ENCODE measurements at places on chromosomes 5 and 9.

GRCh38 chr9:121393318-121393717 is 23.3 kb upstream of the STOM start:
- DNase-seq = no peak

- DNase-seq = no peak
These were observed 78.0 kb downstream of the CACNA1B start for GRCh38 chr9:137955586-137955985.

DNA sequence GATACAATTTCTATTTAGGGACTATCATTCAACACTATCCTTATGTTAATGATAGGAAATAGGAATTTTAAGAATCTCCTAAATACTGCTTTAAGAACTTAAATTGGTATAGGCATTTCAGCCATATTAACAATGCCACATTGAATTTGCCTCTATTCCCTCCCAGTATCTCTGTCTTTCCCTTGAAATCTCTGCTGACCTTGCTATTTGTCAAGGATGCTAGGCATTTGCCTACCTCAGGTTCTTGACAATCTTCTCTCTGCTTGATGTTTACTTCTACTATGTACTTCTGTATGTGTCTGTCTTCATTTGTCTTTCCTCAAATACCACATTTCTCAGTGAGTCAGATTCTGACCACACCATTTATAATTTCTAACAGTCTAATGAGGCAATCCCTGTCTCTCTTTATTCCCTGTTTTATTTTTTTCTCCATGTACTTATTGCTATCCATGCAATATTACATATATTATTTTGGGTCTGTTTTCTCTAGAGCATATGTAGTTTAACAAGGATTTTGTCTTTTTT is 1461.4 kb upstream of the CDH9 start:
- DNase-seq = no peak

DNA sequence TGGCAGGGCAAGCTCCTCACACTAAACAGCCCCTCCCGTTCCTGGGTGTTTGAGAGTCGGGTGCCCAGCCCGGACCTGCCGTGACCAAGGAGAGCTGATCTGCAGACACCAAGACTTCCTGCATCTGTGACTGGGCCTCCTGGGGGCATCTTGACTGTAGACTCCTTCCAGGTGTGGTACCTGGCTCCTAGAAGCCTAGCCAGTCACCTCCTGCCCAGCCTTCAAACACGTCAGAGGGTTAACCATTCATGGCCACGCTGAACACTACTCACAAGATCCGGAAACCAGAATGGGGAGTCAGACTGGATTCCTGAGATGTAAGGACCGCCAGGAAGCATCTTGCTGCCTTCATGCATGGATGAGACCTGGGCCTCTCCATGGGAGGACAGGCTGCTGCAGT is 3.7 kb upstream of the LCN2 start:
- DNase-seq = no peak

GRCh38 chr9:120593250-120593954 is 13.4 kb upstream of the CDK5RAP2 start:
- no peak for DNase-seq

- DNase-seq = no peak
These were observed 365.0 kb downstream of the TMEM232 start for GRCh38 chr5:110361471-110361870.

DNA sequence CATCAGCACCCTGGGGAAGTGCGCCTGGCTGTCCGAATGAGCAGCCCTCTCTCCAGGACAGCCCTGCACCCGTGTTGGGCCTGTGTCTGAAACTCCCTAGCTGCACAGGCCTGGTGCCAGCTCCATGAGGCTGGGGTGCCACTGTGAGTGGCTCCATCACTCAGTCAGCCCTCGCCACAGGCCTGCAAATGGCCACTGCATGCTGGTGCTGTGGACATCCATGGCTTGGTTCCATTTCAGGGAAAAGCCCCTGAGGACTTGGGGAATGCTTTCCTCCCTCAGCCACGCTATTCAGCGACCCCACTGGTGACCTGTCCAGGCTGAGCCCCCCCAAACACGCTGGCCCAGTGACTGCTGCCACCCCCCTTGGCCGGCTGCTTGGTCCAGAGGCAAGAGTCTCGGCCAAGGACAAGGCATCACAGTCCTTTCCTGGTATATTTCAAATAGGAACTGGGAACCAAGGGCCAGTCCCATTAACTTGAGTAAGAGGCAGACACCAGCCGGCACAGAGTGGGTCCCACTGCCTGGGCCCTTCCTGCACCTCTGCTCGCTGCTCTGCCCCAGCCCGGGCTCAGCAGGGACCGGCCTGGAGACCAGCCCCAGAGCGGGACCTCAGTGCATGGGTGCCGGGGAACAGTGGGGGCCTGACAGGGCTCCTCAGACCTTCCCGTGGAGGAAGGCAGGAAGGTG is 181.3 kb downstream of the AUH start:
- no peak for DNase-seq

- no peak for DNase-seq
These were observed 11.3 kb downstream of the FOXD1 start for GRCh38 chr5:73437101-73437776.

DNA sequence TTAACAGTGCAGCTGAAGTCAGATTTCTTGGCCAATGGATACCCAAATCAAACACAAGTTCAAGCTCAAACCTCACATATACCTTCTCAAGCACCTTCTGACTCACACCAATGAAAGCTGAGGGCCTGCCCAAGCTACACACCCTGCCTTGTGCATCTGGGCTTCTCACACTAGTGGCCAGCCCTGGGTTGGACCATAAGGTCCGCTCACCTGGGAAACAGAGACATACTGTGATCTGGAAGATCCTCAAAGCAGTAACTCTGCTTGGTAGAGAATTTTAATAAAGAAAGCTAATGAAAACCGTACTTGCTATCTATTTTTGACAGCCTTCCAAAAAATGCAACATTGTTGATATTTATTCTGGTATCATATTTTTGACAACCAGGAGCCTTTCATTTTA is 7.4 kb upstream of the TRPM3 start:
- DNase-seq = no peak

DNA sequence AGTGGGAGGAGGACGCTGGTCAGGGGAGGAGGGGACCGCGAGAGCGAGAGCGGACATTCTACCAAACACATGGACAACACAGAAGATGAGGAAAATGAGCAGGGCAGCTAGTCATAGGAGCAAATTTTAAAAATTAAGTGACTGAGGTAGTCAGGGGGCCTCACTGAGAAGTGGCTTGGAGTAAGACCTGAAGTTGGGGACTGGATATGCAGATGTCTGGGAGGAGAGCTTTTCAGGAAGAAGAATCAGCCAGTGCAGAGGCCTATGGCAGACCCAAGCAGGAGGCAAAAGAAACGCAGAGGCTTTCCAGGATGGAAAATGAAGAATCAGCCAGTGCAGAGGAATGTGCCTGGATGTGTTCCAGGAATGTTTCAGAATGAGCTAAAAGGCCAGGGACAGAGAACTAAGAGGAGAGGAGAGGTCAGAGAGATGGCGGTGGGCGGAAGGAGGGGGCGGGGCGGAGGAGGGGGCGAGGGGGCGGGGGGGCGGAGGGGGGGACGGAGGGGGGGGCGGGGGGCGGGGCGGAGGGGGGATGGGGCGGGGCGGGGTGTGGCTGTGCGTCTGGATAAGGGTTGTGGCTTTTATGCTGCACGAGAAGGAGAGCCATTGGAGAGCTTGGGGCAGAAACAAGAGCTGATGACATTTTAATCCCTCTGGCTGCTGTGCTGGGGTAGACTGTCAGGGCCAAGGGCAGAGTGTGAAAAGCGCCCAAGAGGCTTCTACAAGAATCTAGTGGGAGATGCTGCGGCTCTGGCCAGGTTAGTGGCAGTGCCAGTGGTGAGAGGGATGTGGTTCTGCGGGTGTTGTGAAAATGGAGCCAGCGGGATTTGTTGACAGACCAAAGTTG is 129.6 kb downstream of the KCNIP1 start:
- peak; percentile 22 for DNase-seq

DNA sequence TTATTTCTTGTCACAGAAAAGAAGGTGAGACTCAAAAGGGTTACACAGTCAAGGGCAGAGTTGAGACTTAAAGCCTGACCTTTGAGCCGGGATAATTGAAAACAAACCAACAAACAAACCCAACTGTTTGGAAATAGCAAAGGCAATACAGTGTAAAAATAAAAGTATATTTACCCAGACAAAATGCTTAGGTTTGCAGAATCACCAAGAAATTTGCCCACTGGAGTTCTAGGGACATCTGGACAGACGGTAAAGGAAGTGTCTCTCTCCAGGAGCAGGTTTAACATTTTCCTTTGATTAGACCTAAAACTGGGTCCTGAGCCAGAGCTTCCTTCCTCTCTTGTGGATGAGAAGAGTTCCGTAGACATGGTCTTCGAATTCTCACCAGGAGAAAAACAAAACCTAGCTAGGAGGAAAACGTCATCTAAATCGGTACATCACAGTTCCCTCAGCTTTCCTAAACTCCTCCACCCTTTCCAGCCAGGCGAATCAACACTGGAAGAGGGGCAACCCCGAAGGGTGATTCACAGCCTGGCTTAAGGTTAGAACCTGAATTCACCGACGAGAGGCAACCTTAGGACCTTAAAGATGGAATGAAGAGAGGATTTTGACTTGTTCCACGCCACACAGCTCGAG is 673 bp downstream of the CDC25C start:
- DNase-seq = no peak

- no peak for DNase-seq
These were observed 127.1 kb downstream of the DIRAS2 start for GRCh38 chr9:90515510-90515909.

GRCh38 chr5:63563008-63563917 is 399.0 kb downstream of the HTR1A start:
- DNase-seq = no peak

DNA sequence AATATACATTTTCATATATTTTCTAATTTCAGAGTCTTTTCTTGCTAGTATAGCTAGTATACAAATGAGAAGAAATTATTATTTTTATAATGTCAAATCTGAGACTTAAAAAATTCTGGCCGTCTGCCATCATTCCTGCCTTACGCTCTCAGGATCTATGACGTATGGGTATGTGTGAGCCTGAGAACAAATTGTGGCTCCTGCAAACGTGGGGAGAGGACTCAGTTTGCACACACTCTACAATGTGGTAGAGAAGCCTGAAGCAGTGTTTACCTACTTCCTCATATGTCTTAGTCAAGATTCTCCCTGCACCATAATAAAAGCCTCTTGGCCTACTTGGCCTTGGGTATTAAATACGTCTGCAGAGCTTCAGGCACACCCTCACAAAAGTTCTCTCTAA is 825.4 kb downstream of the SEMA5A start:
- DNase-seq = no peak

- DNase-seq = no peak
These were observed 59.1 kb downstream of the TNFSF15 start for GRCh38 chr9:114746591-114747346.

DNA sequence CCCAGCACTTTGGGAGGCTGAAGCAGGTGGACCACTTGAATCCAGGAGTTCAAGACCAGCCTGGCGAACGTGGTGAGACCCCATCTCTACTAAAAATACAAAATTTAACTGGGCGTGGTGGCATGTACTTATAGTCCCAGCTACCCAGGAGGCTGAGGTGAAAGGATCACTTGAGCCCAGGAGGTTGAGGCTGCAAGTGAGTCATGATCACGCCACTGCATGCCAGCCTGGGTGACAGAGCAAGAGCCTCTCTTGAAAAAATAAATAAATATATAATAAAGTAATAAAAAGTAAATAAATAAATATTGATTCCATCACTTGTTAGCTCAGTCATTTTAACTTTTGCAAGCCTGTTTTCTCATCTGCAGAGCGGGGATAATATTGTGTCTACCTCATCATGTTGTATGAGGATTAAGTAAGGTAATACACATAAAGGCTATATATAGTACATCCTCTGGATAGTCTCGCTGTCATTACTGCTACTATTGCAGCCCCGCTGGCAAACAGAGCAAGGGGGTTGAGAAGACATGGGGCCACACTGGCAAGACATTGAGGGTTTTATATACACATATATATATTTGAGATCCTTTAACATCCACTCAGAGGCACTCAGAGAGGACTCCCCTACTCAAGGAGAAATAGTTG is 210.9 kb downstream of the C9orf152 start:
- DNase-seq = no peak

- no peak for DNase-seq
These were observed 50.9 kb downstream of the PIK3R1 start for GRCh38 chr5:68266457-68266856.

- no peak for DNase-seq
These were observed 1.7 kb upstream of the ANGPTL2 start for GRCh38 chr9:127124111-127124531.

DNA sequence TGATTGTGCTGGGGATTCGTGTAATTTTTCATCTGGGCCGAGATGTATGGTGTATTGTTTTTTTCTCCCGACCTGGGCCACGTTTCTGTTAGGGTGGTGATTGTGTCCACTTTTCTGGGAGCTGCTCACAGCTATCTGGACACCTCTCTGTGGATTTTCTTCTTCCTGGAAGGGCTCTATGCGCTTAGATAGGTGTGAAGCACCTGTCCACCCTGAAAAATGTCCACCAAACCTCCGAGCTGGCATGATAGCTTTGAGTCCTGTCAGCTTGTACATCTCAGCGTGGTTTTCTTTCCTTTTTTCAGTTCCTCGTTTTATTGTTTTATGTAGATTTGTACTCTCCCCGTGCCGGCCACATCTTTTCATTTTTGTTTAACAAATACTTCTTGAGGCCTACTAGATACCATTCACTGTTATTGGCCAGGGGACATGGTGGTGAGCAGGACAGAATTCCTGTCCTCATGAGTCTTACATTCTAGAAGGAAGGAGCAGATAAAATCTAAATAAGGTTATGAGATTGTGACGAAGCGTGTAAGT is 1.1 kb downstream of the UGCG start:
- DNase-seq = no peak
